ENCODE measurements at places on chromosomes 2 and 18.

DNA sequence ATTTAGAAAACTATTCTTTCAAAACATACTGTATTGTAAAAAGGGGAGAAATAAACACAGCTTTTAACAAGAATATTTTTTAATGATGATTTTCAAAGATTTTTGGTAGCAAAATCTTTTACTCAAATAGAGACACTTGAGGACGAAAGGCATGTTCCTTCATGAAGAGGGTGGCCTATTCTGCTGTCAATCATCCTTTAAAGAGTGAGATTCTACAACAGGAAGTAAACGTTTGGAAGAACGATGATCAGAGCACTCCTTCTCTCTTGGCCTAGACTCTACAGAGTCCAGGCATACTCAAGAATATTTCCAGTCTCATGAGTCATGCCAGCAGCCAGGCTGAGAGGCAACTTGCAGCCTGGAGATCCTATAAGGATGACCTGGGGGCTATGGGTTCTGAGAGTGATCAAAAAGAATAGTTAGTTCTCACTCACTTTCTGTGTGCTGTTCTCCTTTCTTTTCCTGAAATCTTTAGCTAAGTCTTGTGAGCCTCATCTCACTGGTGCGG lies 62.4 kb upstream of the TCF4 start:
- DNase-seq: no peak

DNA sequence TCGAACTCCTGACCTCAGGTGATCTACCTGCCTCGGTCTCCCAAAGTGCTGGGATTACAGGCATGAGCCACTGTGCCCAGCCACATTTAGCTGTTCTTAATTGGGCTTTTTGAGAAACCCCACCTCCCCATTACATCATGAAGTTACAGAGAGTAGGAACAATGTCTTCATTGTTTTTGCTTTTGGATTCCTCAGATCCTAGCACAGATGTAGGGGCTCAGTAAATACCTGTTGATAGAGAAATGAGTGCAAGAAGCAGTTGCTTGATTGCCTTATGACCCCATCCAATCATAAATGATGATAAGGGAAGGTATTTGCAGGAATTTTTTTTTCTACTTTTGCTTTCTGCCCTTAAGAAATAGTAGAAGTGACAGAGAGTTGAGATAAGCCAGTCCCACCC lies 25.4 kb downstream of the GREB1L start:
- no peak for DNase-seq

GRCh38 chr18:59696311-59697235 lies 650 bp downstream of the CCBE1 start:
- peak; percentile 24 for DNase-seq

DNA sequence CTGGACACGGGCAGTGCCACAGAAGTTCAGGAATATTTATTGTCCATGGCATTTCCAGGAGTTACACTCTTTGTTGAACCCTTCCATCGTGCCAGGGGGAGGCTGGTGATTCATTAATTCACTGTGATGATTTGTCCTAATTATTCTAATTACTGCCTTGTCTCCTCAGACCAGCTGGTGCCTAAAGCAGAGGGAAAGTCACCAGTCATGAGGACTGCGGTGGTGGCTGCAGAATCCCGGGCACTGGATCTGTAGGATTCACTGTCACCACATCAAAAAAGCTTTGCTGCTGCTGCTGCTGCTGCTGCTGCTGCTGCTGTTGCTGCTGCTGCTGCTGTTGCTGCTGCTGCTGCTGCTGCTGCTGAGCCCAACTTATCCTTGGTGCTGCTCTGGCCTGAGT lies 908.2 kb downstream of the TSN start:
- no peak for DNase-seq

- no peak for DNase-seq
These were observed 176.1 kb downstream of the ZNF521 start for GRCh38 chr18:25175558-25176517.

GRCh38 chr18:48543228-48543627 lies 4.4 kb downstream of the CTIF start:
- DNase-seq: no peak

DNA sequence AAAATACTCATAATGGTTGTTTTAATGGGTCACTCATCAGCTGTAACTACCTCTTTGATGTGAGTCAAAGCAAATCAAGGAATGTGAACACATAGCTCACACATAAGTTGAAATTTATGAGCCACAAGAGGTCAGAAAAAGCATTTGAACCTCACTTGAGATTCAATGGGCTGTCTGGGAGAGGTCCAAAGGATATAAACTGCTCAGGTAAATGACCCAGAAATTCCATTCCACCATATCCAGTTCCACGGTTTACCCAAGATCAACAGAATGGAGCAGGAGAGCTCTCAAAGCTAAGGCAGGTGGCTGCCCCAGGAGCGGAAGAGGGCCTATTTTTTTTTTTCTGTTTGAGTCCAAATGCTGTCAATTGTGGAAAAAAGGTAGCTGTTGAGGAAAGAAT lies 464.1 kb downstream of the TNS1 start:
- DNase-seq: no peak

GRCh38 chr2:209305026-209305425 lies 118.8 kb upstream of the MAP2 start:
- DNase-seq: no peak

- DNase-seq: no peak
These were observed 430.1 kb upstream of the CHST9 start for GRCh38 chr18:27614951-27615844.

DNA sequence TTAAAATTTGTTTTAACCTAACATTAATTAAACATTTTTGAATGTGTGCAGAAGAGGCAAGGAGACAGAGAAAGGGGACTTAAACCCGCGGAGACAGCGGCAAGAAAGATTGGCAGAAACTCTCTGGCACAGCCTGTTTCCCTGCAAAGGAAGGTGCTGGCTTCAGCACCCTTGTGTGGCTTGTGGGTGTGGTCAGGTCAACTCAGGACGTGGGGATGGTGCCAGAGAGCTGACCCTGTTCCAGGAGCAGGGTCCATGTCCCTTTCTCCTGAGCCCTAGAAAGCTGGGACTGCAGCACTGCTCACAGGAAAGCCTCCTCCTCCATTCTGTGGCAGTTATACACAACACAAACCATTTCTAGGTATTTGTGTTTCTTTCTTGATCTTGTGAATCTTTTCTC lies 176.2 kb upstream of the ST6GAL2 start:
- DNase-seq: no peak

GRCh38 chr18:31487246-31488015 lies 10.5 kb upstream of the DSG2 start:
- DNase-seq: no peak

GRCh38 chr2:142557391-142557790 lies 320.1 kb upstream of the KYNU start:
- no peak for DNase-seq

- DNase-seq: no peak
These were observed 170.4 kb downstream of the CD226 start for GRCh38 chr18:69777248-69777647.

DNA sequence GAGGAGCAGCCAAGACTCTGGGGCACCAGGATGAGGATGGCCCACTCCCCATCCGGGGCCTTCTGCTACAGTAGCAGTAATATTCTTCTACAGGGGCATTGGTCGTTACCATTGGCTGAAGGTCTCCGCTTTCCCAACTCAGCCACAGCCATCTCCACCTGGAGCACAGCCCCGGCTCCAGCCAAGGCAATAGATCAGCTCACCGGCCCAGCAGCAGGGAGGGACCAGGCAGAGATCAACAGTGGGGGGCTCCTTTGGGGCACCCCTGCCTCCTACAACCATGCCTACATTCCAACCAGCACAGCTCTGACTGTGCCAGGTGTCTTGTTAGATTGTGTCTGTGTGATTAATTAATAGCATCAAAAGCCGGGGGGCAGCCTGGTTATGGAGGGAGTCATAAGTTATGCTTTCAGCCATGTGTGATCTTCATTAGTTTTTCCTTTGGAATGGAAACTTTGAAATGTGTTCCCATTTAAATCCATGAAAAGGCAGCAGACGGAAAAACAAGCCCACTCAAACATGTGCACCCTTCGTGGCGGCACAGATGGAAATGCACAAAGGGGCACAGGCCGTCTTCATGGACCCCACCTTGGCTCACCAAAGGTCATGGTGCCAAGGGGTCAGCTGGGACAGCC lies 68.6 kb upstream of the BZW1 start:
- no peak for DNase-seq

DNA sequence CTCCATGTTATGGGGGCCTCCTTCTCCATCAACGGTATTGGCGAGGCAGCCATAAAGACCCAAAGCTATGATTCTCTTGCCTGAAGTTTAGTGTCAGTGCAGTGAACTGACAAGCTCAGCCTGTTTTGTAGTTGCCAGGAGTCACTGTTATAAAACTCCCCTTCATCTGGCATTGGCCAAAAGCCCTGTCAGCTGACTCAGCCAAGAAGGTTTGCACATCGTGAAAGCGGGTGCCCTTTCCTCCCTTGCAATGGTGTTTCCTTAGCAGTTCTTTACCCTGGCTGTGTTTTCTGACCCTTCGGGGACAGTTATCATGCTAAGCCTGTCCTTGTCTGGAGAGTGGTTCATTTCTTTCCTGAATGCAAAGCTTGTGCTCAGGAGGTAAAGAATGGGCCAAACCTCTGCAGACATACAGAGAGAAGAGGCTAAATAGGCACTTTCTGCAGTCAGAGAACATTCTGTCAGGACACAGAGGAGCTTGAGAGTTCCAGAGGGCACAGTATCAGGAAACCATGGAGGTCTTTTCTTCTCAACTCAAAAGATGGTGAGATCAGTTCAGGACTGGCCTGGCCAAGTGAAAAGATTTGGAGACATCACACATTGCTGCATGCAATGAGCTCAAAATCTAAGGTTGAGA lies 414.2 kb downstream of the ZNF521 start:
- no peak for DNase-seq

All from NCI-H1105 (cell line).